ENCODE measurements at places on chromosomes 7 and 10.

DNA sequence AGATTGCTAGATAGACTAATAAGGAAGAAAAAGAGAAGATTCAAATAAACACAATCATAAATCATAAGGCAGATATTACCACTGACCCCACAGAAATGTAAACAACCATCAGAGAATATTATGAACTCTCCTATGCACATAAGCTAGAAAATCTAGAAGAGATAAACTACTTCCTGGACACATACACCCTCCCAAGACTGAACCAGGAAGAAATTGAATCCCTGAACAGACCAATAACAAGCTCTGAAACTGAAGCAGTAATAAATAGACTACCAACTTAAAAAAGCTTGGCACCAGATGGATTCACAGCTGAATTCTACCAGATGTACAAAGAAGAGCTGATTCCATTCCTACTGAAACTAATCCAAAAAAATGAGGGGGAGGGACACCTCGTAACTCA, 24.5 kb upstream of the STARD3NL start:
- DNase-seq, result no peak

- no peak for DNase-seq
These were observed 40.6 kb upstream of the VKORC1L1 start for GRCh38 chr7:65832281-65832680.

DNA sequence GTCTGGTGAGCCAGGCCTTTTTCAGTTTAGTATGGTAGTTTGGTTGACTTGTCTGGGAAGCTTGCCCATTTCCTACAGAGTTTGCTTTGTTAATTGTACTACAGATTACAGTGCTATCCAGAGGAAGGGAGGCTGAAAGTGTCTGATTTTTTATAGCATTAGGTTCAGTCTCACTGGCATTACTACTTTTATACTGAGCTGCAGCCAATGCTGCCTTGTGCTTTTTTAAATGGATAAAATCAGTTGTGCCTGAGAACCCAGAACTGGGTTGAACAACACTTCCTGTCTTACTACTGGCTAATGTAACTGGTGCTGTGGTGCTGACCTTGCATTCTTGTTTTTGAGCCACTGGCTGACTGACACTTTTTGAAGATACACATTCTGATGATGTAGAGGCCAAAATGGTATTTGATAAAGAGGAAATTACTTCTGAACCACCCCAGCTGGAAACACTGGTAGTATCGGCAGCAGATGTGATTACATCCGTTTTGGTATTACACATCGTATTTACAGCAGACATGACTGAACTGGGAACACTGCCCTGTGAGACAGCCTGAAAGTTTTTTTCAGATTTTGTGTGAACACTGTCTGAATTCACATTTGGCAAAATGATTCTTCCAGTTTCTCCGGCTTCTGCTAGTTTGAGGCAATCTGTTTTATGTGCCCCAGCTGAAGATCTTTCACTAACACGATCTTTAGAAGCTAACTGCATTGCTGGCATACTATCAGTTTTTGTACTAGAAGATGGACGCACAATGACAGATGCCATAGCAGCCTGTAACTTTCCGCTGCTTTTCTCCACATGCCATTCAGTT, 74.1 kb downstream of the NRBF2 start:
- no peak for DNase-seq

GRCh38 chr10:13349463-13350274, 1.6 kb upstream of the SEPHS1 start:
- DNase-seq, result no peak

GRCh38 chr7:114212721-114213429, 201.7 kb upstream of the FOXP2 start:
- DNase-seq, result no peak

DNA sequence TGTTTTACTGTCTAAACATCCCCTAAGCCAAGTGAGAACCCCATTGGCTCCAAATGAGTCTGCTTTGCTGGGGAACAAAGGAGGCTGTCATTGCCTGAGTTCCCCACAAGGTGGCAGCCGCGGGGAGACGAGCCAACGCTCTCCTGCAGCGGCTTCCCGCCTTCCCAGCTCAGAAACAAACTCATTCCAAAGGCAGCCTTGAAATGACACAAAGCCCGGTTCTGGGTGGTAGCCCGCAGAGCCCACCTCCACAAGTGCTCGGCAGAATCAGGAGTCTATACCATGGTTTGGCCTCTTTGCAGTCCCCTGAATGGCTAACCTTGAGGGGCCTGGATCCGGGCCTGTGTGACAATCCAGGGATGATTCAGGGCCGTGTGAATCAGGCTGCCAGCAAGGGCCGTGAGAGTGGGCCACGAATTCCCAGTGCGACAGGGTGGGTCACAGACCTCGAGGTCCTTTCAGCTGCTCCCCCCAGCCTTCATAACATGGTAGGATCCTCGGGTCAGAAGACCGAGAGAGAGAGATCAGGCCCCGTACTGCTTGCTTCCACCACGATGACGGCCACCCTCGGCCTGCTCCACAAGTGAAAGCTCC, 79.7 kb downstream of the DLG5 start:
- no peak for DNase-seq

GRCh38 chr7:31938650-31939049, 131.6 kb downstream of the PDE1C start:
- DNase-seq, result no peak

- no peak for DNase-seq
These were observed 1.9 kb downstream of the PTEN start for GRCh38 chr10:87865241-87865881.

- DNase-seq, result no peak
These were observed 490.8 kb downstream of the TNS3 start for GRCh38 chr7:47091141-47091540.

DNA sequence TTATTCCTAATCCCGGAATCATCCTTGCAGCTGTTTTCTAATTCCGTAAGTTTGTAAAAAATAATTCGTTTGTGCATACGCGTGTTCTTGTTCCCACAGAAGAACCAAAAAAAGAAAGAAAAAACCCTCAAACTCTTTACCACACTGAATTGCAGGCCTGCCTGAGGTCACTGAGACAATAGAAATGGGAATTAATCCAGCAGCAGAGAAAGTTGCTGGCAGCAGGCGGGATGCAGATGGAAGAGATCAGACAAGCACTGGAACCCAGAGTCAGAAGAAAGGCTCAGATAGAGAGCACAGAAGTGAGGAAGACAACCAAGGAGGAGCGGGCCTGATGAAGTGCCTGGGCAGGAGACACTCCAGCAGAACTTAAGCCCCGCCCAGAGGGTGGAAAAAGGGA, 141.5 kb upstream of the VWC2 start:
- DNase-seq, result no peak

DNA sequence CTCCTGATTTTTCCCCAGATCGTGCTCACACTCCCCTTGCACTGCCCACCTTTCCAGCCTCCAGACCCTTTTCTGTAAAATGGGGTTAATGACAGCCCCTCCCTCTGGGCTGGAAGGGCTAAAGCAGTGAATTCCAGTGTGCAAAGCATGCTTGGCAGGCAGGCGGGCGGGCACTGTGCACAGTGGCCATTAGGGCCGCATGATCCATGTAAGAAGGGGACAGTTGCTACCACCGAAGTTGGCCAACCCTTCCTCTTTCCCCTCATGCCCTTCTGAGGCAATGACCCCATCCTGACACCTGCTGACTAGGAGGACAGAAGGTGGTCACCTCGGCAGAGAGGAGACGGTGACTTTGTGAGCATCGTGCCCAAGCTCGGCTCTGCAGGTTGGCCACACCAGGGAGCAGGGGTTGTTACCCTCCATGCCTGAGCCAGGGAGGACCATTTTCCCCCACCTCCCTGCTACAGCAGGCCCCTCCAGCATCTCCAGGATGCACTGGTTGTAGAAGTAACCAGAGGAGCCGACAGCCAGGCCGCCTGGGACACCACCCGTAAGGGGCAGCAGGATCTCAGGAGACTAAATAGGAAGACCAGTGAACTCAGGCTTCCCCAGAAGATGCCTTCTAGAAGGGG, 166.4 kb downstream of the SLIT1 start:
- no peak for DNase-seq

All from cortex of kidney (tissue), 1 donor.